ENCODE measurements at places on chromosomes 2 and 18.

- no peak for DNase-seq
Observed at GRCh38 chr2:191443446-191443845, 198.2 kb downstream of the MYO1B start.

- no peak for DNase-seq
Observed at GRCh38 chr2:42843131-42843530, 50.7 kb upstream of the HAAO start.

- DNase-seq = no peak
Observed at GRCh38 chr2:7338961-7339360, 421.7 kb downstream of the RNF144A start.

DNA sequence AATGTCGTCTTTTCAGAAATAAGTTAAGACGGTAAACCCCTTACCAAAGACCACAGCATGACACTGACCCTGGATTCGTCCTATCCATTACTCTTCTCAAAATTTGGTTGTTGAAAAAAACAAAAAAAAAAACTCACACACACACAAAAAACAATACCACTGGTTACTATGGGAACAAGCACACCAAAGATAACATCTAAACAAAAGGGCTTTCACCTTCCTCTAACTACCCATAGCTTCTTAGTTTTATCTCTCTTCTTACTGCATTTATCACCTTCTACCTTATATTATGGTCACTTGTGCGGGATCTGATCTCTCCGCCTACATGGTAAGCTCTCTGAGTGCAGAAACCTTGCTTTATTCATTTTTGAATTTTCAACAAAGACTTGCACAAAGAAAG lies 192.7 kb downstream of the STK39 start:
- DNase-seq = no peak

DNA sequence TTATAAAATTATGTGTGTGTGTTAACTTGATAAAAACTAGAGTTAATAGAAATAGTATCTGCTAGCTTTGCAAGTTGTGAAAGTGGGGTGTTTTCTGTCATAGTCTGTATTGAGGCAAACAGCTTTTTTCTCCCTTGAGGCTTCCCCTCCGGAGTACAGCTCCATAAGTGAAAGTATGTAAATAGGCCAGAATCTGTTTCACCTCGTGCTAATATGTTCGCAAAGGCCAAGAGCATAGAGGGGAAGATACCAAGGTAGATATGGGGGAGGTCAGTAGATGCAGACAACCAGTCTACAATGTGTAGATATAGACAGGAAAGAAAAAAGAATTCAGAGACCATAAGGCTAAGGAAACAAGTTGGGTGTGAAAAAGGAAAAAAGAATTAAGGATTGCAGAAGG lies 72.9 kb downstream of the PTRHD1 start:
- DNase-seq = no peak

- no peak for DNase-seq
Observed at GRCh38 chr18:3967359-3968180, 487.5 kb downstream of the DLGAP1 start.

DNA sequence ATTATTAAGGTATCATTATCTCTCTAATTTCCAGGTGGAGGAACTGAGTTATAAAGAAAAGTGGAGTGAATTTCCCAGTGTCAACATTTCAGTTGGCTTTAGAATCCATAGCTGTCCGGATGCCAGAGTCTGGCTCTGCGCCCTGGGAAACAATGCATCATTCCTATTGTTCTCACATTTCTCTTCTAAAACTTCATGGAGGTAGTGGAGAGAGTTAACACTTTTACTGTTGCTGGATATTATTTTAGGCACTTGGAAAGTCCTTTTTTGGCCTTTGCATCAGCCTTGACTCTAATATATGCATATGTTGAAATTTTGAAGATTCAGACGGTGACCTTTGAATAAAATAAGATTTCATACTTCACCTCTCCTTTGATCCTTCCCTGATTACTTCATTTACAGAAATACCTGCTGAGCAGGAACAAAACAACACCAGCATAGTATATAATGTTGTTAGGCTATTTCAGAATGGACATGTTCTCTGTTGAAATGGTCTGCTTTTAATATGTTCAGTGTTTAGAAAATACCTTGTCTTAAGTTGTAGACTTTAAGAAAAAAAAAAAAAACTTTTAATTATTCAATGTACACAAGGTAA lies 148.8 kb downstream of the EPHA4 start:
- DNase-seq = no peak

DNA sequence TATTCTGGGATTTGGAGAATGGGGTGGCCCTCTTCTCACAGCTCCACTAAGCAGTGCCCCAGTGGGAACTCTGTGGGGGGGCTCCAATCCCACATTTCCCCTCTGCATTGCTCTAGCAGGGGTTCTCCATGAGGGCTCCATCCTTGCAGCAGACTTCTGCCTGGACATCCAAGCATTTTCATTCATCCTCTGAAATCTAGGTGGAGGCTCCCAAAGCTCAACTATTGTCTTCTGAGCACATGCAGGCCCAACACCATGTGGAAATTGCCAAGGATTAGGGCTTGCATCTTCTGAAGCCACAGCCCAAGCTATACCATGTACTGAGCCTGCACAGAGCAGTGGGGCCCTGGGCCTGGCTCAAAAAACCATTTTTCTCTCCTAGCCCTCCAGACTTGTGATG lies 162.4 kb upstream of the CWC22 start:
- DNase-seq = no peak

GRCh38 chr18:76275727-76276313 lies 219.2 kb downstream of the ZNF516 start:
- DNase-seq = no peak

- no peak for DNase-seq
Observed at GRCh38 chr18:1658908-1659566, 754.4 kb downstream of the ADCYAP1 start.

DNA sequence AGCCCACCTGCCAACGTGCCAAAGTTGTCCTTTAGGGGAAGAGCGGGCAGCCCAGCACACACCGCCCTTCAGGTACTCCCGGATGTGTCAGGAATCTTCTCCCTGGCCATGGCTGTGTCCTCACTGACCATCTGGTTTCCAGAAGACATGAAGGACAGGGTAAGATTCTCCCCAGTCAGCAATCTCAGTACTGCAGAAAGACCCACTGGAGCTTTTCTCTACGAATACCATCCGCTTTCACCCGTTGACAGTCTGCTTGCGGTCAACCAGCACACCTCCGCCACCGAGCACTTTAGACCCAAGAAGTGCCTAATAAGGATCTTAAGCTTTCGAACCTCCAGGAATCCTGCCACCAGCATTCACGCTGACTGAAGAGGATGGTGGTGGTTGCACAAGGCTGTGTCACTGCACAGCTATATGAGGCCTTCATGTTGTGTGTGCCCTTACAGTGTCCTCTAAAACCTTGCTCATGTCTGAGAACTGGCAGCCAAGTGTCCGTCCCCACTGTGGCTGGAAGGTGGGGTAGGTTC lies 42.7 kb upstream of the ITM2C start:
- DNase-seq = no peak

GRCh38 chr2:28693223-28693622 lies 58.4 kb upstream of the PPP1CB start:
- no peak for DNase-seq

DNA sequence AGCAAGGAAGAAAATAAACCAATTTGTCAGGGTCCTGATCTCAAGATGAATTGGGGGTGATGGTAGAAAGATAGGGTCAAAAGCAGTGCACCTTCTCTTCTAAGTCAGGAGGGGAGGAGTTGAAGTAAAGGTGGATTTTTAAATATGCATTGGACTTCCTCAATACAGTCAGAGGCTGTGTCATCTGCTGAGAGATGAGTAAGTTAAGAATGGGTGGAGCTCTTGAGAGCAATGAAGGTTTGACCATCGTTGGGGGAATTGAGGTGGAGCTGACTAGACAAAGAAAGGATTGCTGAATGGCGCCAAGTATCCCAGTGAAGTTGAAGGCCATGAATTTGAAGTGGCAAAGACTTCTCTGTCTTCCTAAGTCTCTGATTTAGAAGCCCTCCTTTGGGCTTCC lies 18.4 kb upstream of the CPO start:
- no peak for DNase-seq

GRCh38 chr2:227436436-227437174 lies 35.4 kb upstream of the AGFG1 start:
- DNase-seq = no peak

GRCh38 chr2:23367760-23368159 lies 17.2 kb upstream of the KLHL29 start:
- DNase-seq = no peak

DNA sequence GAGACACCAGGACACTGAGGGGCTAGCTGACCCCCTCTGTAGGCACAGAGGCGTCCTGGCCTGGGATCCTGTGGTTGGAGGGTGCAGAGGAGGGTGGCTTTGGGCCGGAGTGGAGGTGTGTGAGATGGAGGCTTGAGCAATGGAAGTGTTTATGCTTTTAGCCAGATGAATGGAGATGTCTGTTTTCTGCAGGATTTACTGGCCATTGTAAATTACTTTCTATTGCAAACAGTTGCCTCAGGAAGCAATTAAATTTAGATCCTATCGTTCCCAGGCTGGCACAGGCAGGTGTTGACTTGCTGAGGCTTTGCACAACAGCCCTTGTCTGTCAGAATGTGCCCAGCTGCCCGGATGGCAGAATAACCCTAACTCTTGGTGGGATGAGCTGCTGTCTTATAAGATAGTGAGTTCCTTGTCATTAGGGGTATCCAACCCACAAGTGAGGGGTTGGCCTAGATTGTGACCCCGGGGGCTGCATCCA lies 1.8 kb upstream of the ARID5A start:
- DNase-seq = no peak

GRCh38 chr2:151655663-151656398 lies 78.4 kb downstream of the NEB start:
- DNase-seq = no peak

DNA sequence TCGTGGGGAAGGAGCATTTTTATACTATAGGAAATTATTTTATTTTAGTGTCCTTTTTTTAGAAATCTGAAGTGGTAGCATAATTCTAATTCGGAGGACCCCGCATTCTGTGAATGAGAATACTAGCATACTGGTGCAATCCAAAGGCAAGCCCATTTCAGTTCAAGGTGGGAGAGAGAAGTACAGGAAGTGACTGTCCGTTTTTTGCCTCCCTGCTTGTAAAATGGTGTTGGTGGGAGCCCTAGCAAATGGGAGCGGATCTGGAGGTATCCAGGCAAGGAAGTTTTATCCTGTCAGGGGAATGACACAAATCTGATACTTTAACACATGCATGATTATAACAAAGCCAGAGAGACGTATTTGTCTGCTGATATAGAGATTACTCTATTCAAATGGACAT lies 141.7 kb downstream of the ESCO1 start:
- DNase-seq = no peak

- DNase-seq = no peak
Observed at GRCh38 chr2:117738991-117739839, 75.3 kb upstream of the DDX18 start.

GRCh38 chr2:21231985-21232384 lies 108.2 kb downstream of the TDRD15 start:
- DNase-seq = no peak

DNA sequence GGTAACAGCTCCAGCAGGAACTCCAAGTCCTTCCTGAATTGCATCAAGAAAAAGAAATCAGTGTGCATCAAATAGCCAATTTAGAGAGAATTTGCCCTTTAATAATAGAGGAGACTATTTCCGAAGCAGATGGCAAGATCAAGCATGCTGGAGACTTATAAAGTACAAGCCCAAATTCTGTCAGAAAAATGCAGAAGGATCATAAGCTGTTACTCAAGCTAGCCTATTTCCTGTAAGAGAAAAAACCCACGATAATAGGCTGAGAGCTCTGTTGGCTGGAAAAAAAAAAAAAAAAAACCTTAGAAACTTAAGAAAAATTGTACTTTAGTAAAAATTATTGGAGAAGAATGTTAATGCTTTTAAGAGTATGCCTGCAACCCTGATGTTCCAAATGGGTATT lies 24.4 kb upstream of the ITM2C start:
- DNase-seq = no peak

GRCh38 chr2:203891474-203891873 lies 23.9 kb downstream of the CTLA4 start:
- no peak for DNase-seq

DNA sequence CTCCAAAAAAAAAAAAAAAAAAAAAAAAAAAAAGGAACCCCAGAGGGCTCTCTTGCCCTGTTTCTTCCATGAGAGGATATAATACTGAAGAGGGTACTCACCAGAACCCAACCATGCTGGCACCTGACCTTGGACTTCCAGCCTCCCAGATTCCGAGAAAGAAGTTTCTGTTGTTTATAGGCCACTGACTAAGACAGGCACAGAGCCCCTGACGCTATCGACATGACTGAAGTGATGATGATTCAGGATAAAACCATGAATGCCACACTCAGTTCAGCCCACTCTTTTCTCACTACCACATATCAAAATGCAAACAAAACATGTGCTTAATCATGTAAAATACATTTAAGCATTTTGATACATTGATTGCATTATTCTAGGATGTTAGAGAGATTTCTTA lies 66.1 kb upstream of the CDCA7 start:
- DNase-seq = no peak

GRCh38 chr18:46677611-46678010 lies 20.6 kb upstream of the LOXHD1 start:
- no peak for DNase-seq

DNA sequence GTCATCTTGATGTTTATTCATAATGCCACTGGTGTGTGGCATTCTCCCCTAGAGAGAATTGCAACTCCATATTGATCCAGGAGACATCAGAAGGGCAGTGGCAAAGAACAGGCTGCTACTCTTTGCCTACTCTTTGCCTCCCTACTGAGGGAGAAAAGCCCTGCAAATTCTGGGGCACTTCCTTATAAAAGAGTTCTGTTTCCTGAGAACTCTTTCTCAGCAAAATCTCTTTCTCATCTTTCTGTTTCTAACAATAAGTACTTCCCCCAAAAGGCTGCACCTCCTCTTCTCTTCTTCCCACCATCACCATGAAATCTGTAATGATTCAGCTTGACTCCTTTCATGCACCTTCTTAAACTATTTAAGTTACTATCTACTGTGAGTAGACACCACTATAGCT lies 270.3 kb downstream of the MREG start:
- DNase-seq = no peak

- DNase-seq = no peak
Observed at GRCh38 chr2:219457784-219458369, 23.2 kb downstream of the SPEG start.

GRCh38 chr18:77822632-77823031 lies 573.0 kb downstream of the GALR1 start:
- DNase-seq = no peak

- DNase-seq = no peak
Observed at GRCh38 chr2:216082805-216083204, 1.1 kb downstream of the TMEM169 start.

DNA sequence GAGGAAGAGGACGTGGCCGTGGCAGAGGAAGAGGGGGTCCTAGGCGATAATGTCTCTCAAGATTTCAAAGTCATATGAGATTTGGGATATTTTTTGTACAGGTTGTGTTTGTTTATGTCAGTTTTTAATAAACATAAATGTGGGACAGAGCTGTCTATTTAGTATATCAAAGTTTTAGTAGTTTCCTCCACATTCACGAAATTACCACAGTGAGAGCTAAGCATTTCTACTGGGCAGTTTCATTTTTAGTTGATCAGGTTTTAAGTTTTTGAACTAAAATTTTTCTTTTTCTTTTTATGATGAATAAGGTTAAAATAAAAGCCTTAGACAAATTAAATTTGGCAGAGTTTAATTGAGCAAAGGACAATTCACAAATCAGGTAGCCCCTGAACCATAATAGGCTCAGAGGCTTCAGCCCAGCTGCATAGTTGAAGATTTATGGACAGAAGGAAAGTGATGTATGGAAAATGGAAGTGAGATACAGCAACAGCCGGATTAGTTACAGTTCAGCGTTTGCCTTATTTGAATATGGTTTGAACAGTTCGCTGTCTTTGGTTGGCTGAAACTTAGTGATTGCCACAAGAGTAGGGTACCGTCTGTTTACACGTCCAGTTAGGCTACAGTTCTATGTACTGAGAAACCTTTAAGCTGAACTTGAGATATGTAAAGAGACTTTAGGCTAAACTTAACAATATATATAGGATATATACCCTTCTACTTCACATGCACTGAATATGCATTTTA lies 17.1 kb downstream of the SNRPD1 start:
- no peak for DNase-seq
